ENCODE measurements at places on chromosomes 2 and 18. TPM values are rescaled to one million over a fixed set of nuclear protein-coding genes. Genes with fewer than 3 reads are reported as not detected.

GRCh38 chr2:205405194-205405593 lies 277.1 kb upstream of the NRP2 start:
- DNase-seq = no peak

DNA sequence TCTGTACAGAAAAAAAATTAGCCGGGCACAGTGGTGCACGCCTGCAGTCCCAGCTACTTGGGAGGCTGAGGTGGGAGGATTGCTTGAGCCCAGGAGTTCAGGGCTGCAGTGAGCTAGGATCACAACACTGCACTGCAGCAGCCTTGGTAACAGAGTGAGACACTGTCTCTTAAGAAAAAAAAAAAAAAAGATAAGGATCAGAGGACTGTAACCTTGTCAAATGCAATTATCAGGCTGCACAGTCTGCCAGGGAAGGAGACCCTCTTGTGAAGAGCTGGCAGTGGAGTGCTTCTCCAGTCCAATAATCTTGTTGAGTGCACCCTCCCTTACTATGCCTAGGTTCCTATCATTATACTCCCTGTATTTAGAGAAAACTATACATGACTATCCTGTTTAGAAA lies 330.7 kb downstream of the PDE11A start:
- DNase-seq = no peak

DNA sequence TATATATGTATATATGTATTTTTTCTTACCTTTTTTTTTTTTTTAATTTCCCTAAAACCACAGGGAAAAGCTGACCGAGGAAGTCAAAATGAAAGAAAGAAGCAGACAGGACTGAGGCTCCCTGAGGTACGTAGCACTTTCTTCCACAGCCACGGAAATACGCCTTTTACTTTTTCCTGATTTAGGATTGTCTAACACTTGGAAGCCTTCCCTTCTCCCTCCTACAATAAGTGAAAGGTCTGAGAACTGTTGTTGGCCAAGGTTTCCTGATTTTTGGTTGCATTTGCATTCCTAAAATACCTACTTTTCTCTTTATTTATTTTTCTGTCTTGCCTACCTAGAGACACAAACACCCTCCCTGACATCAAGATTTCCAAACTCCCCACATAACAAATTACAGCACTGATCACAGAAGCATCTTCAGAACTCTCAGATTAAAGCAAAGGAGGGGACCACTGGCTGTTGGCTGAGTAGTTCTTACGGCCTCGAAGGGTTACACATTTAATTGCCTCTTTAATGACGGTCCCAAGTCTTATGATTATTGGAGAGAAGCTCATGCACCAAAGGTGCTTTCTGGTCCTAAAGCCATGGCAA lies 778.5 kb upstream of the FANCL start:
- no peak for DNase-seq

- no peak for DNase-seq
These were observed 95.3 kb downstream of the CDH7 start for GRCh38 chr18:65846107-65846506.

DNA sequence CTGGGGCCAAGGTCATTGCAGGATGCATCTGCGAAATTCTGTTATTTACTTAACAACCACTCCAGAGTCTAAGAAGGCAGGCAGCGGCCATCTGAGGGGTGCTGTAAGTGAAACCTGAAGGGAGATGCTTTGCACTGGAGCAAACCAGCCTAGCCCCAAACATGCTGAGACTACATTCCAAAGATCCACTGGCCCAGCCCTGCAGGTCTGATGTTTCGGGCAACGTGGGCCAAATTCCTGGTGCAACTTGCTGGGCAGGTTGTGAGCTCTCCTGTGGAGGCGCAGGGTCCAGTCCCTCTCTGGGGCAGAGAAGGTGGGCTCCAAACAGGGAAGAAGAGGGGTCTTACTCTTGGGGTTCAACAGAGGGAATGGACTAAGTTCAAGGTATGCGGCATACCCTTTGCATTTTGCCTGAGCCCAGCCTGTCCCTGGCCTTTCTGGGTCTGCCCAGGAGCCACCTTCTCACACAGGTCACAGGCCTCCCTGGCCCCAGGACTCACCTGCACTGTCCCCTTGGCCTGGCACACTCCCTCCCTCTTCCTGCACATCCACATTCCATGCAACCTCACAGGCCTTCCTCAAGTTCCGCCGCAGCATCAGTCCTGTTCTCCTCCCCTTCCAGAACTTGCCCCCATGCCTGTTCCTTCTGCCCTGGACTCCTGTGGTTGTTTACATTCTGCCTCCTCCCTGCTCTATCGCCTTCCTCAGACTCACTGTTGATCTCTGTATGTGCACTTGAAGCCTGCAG lies 5.1 kb upstream of the MAL start:
- DNase-seq = no peak

- DNase-seq = no peak
These were observed 830.4 kb downstream of the DCDC2C start for GRCh38 chr2:4533806-4534205.

GRCh38 chr2:202769201-202769600 lies 102.4 kb downstream of the ICA1L start:
- no peak for DNase-seq

DNA sequence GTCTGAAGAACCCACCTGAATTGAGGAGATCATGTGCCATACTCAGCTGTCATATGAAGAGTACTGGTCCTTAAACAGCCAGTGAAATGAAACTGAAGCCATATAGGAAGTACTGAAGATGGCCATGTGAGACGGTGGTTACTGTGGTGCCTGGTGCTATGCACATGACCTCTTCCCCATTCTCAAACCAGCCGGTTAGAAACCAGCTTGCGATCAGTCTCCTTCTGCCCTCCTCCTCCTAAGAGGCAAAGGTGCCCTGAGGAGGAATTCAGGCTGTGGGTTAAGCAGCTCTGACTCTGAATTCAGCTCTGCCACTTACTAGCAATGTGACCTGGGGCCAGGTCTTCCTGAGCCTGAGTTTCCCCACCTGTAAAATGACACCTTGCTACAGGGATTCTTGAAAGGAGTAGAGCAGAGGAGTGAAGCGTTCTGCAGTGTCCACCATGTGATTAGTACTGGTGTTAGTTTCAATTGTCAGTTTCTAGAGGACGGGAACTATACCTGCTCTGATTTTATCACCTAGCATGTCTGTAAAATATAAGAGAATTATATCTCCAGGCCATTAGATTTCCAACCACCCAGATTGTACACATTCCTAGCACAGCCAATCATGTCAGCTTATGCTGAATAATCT lies 5.1 kb downstream of the FECH start:
- DNase-seq = no peak

DNA sequence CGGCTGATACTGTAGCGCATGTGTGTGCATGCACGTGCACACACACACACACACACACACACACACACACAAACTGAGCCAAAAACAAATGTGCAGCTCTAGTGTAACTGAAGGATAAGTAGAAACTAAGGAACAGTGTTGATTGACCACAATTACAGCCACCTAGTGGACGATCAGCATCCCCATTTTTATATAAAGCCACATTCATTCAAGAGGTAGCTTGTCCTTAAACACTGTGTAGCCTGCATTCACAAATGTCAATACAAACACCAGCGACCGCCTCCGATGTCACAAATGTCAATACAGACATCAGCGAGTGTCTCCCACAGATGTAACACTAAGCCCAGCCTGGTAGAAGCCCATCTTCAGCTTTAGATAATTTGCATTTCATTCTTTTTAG lies 167.4 kb downstream of the PTGR3 start:
- DNase-seq = no peak

DNA sequence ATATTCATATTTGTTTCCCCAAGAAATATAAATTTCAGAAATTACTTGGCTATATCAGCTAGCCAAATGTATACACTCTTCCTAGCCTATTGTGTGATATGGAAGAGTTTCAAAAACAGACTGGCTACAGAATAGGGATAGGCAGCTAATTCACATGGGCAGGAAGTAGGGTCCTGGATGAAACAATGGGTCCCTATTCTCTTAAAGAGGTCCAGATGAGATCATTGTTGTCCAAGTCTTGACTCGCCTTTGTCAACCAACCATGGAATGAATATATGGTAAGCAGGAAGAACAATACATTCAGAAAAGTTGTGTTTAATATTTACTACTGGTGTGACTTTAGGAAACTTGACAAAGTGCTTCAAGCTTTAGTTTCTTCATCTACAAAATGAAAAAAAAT lies 319.9 kb downstream of the NBAS start:
- no peak for DNase-seq

DNA sequence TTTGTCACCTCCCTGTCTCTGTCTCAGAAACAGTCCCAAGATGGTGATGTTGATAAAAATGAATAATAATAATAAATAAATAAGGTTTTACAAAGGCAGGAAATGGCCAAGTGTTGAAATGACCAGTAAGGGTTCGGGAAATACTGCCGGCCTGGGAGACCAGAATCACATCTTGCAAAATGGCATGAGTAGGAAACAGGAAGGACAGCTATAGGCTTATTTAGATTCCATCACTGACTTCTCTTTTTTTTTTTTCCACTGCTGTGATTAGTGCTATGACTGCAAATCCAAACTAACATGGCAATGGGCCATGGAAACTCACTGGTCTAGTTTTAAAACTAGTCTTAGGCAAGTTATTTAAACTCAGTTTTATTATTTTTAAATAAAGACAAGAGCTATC lies 60.6 kb downstream of the SCN1A start:
- no peak for DNase-seq

- no peak for DNase-seq
These were observed 71.2 kb upstream of the RBM44 start for GRCh38 chr2:237727363-237727762.

DNA sequence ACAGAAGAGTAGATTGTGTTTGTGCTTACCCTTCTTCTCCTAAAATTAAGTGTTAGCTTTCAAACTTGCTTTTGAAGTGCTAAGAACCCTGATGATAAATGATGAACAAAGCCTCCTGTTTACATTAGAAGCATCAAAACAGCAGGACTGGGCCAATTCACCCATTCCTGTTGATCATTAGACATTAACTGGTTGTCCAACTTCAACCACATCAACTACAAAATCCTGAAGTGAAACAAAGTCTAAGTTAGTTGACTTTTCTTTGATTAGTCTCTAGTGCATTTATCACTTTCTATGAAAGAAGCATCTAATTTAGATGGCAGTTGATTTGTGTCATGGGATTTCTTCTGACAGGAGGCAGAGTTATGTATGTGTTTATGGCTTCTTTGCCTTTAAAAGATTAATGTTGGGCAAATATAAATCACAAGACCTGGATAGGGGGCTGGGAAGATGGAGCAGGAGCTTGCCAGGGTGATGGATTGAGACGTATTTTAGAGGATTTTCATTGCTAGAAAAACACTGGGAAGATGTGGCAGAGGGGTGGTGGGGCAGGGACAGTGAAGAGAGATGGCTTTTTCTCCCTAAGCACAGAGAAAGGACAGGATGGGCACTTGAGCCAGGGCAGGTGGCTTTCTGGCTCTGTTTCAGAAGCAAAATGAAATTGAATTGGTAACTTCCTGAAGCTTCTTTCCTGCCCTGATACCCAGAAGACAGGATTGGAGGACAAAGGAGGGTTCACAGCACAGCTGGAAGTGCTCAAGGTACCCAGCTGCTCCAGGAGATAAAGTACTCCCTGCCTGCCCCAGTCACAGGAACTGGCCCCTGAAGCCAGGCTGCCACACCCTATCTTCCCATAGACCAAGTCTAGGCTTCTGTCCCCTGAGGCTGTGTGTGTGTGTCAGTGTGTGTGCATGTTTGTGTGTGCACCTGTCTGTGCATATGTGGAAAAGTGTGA lies 20.5 kb downstream of the GYPC start:
- no peak for DNase-seq

DNA sequence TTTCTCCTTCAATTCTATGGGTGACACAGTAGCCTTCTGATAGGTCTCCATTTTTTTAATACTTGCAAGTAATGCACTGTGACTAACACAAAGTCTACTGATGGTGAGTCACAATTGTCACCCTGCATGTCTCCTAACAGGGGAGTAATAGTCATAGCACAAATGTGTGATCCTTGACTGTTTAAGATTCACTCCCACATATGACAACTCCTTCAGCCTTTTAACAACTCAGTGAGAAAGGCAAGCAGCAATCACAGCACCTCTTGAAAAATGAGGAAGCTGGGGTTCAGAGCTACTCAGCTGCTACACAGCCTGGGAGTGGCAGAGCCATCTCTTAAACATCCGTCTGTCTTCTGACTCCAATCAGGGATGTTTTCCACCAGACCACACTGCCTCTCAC lies 63.8 kb downstream of the EHD3 start:
- DNase-seq = no peak

DNA sequence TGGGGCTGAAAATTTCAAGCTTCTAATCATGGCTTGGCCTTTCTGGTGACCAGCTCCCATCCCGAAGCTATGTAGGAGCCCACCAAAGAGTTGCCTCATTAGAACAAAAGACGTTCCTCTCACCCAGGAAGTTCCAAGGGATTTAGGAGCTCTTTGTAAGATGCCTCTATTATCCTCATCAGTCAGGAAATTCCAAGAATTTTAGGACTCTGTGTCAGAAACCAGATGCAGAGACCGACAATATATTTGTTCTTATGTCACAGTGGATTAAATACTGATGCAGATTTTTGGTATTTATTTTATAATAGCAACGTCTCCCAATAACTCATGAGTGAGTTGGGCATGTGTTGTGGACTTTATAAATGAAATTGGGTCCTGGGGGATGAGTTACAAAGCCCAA lies 91.8 kb upstream of the SKOR2 start:
- DNase-seq = no peak

The MAP3K20 gene
- total RNA-seq = 90.0 TPM

The SIGLEC15 gene
- 4.7 TPM for total RNA-seq

The FBLN7 gene
- total RNA-seq = 2.9 TPM

The SERPINB10 gene
- total RNA-seq = not detected

The CD8A gene
- total RNA-seq = 11.3 TPM

The SCTR gene
- total RNA-seq = 0.92 TPM

The PFN4 gene
- 0.35 TPM for total RNA-seq

The ICA1L gene
- total RNA-seq = 8.9 TPM

The IL1F10 gene
- total RNA-seq = not detected

The SERPINB11 gene
- total RNA-seq = not detected

The ZEB2 gene
- total RNA-seq = 91.0 TPM

Data from mucosa of gallbladder (tissue), 1 donor.